ENCODE measurements at places on chromosomes 7 and 10. TPM values are rescaled to one million over a fixed set of nuclear protein-coding genes. Genes with fewer than 3 reads are reported as not detected.

- H3K4me3 ChIP-seq: no peak overlapping the region
- H3K36me3 ChIP-seq: no peaks in the 10 kb centered on the region
Measured at GRCh38 chr7:51020944-51021343, 238.2 kb upstream of the GRB10 start.

DNA sequence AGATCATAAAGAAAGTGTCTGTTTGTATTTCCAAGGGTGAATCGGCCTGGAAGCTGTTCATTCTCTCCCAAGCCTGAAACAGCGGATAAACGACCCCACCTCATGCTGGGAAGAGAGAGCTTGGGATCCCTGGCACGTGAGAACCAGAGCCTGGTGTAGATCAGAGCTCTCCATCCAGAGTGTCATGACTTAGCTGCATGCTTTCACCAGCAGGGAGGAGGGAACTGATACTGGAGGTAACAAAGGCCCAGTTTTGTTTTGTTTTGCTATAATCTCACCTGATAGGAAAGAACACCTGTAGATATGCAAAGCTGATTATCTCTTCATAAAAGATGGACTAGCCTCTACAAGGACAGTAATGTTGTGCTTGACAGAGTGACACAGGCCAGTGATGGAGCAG lies 236.6 kb downstream of the POM121L12 start:
- H3K4me1 ChIP-seq: no peaks in the 10 kb centered on the region
- DNase-seq: no peak
- H3K27me3 ChIP-seq: 0 out of 2 replicates have a peak, but pooled peaks cover under 1% of the 10 kb centered on the region
- no peaks in the 10 kb centered on the region for H3K36me3 ChIP-seq
- H3K4me3 ChIP-seq: no peak overlapping the region
- H3K27ac ChIP-seq: no peak overlapping the region

FGF8 gene
- total RNA-seq: not detected

GRCh38 chr7:68216051-68216450 lies 1219.4 kb downstream of the TYW1 start:
- H3K36me3 ChIP-seq: no peaks in the 10 kb centered on the region
- H3K4me1 ChIP-seq: no peaks in the 10 kb centered on the region
- H3K4me3 ChIP-seq: no peak overlapping the region
- H3K27ac ChIP-seq: no peak overlapping the region
- DNase-seq: no peak

- H3K36me3 ChIP-seq: no peaks in the 10 kb centered on the region
- no peak overlapping the region for H3K4me3 ChIP-seq
- no peak for DNase-seq
- no peak overlapping the region for H3K27ac ChIP-seq
- no peaks in the 10 kb centered on the region for H3K4me1 ChIP-seq
Measured at GRCh38 chr10:123966896-123967231, 75.3 kb upstream of the CPXM2 start.

GRCh38 chr10:12262278-12262981 lies 66.4 kb downstream of the CDC123 start:
- H3K36me3 ChIP-seq: no peaks in the 10 kb centered on the region
- H3K27ac ChIP-seq: no peak overlapping the region
- peaks cover 25% of the 10 kb centered on the region for H3K4me1 ChIP-seq
- no peak overlapping the region for H3K4me3 ChIP-seq
- peak; percentile 37 for DNase-seq

DNA sequence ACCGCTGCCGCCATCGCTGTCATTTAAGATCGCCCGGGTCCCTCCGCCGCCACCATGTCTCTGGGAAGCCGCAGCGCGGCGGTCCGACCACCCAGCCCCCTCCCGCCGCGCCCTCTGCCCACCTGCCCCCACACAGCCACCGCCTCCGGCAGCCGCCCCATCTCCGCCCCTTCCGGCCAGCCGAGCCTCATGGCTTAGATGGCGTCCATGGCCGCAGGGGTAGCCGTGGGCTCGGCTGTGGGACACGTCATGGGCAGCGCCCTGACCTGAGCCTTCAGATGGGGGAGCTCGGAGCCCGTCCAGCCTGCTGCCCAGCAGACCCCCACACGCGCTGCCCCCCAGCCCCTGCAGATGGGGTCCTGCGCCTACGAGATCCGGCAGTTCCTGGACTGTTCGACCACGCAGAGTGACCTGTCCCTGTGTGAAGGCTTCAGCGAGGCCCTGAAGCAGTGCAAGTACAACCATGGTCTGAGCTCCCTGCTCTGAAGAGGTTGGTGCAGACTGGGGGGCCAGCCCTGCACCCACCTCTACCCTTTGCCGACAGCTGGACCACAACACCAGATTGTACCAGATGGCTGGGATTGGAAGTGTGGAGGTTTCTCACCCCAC lies 38.0 kb upstream of the TARP start:
- no peaks in the 10 kb centered on the region for H3K36me3 ChIP-seq
- DNase-seq: no peak
- H3K27ac ChIP-seq: no peak overlapping the region
- H3K27me3 ChIP-seq: peaks cover 60% of the 10 kb centered on the region

DNA sequence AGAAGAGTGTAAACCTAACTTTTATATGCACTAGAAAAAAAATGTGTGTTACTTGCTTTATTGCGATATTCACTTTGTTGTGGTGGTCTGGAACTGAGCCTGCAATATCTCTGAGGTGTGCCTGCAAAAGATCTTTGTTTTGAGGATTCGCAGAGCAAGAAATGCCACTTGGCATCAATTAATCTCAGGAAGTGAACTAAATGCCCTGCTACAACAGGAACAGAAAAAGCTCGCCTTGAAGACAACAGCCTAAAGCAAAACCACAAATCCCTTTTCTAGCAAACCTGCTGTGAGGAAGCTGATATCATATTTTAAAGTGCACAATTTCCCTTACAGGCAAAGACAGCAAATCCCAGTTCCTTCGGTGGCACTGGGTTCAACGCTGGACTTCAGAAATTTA lies 675.8 kb downstream of the KCNMA1 start:
- peaks cover 19% of the 10 kb centered on the region for H3K27me3 ChIP-seq
- no peak overlapping the region for H3K4me3 ChIP-seq
- no peak overlapping the region for H3K27ac ChIP-seq
- no peaks in the 10 kb centered on the region for H3K36me3 ChIP-seq
- no peak for DNase-seq

H2BK1 gene
- total RNA-seq: not detected

- H3K4me3 ChIP-seq: no peak overlapping the region
- H3K27ac ChIP-seq: no peak overlapping the region
- H3K4me1 ChIP-seq: no peaks in the 10 kb centered on the region
- no peaks in the 10 kb centered on the region for H3K27me3 ChIP-seq
- DNase-seq: no peak
Measured at GRCh38 chr10:86360657-86361056, 5.9 kb downstream of the GRID1 start.

GRM8 gene
- total RNA-seq: not detected

GRCh38 chr7:134462337-134462925 lies 3.5 kb upstream of the AKR1B1 start:
- H3K36me3 ChIP-seq: peaks cover 16% of the 10 kb centered on the region
- peak overlapping the region; percentile 97 for H3K27ac ChIP-seq
